CD4-positive, alpha-beta T cell (primary cell): ENCODE measurements at places on chromosomes 2 and 18.

DNA sequence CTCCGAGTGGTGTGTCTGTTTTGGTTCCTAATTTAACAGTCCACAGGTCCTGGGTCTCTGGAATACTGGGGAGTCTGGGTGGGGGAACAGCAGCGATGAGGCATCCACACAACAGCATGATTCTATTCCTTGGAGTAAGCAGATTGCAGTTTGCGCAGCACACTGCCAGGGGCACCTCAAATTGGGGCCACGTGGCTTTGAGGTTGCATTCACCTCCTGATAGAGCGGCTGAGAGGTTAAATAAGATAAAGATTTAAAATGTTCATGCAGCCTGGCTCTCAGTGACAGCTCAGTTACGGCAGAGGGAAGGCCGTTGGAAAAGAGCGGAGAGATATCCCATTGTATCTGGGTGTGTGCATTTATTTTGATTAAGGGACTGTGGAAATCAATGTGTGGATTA lies 202.3 kb downstream of the ASB1 start:
- DNase-seq, result no peak

GRCh38 chr2:241882091-241882625 lies 12.6 kb downstream of the RTP5 start:
- no peak for DNase-seq

DNA sequence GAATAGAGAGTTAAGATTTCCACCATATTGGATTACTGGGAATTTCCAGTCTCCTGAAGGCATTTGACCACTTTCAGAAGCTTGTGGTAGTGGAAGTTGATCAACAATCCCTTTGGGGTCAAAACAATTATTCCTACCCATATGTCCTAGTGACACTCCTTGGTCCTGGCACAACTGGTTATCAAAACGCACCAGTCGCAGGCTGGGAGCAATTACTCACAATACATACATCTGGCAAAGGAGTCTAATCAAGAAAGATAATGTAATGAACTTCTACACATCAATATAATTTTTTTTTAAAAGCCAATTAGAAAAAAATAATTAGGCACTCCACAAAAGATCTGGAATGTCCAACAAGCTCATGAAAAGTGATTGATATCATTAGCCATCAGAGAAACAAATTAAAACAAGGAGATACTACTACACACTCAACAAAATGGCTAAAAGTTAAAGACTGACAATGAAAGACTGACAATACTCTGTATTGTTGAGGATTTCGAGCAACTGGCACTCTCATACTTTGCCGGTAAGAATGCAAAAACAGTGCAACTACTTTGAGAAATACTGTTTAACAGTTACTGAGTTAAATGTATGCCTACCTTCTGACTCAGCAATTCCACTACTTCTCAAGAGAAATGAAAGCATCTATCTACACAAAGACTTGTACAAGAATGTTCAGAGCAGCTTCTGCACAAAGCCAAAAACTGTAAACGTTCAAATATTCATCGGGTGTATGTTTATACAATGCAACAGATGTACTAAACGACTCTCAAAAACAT lies 2.0 kb downstream of the INO80C start:
- no peak for DNase-seq

DNA sequence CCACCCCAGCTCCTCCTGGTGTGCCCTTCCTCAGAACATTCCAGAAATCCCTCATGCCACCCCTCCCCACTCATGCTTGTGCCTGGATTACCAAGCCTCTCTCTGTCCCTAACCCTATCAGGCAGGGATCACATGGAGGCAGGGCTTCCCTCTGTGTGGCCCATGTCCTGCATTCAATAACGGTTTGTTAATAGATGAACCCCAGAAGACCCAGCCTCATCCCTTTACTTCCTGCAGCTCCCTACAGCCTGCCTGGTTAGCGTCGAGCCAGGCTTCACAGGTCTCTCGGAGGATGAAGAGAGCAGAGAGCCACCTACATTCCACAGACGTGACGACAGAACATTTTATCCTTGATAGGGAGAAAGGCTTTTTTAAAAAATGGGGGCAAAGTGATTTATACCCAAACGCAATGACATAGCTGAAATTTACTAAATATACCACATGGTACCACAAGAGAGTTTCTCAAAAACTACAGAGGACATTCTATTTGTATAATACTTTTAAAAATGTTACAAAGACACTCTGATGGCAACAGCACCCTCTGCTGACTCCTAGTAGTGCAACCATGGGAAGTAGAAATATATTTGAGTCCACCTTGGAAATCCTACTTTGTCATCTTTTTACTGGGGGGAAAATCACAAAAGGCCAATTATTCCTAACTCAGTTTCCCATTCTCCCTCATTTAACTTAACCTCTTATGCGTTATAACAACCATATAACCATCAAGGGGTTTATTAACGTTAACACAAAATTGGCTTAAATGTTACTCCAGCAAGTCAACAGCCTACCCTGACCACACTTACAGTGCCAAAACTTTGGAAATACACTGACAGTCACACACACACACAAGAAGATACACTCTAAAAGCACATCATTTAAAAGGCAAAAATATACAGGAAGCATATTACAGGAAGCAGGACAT lies 30.7 kb downstream of the FBXO15 start:
- DNase-seq, result no peak

DNA sequence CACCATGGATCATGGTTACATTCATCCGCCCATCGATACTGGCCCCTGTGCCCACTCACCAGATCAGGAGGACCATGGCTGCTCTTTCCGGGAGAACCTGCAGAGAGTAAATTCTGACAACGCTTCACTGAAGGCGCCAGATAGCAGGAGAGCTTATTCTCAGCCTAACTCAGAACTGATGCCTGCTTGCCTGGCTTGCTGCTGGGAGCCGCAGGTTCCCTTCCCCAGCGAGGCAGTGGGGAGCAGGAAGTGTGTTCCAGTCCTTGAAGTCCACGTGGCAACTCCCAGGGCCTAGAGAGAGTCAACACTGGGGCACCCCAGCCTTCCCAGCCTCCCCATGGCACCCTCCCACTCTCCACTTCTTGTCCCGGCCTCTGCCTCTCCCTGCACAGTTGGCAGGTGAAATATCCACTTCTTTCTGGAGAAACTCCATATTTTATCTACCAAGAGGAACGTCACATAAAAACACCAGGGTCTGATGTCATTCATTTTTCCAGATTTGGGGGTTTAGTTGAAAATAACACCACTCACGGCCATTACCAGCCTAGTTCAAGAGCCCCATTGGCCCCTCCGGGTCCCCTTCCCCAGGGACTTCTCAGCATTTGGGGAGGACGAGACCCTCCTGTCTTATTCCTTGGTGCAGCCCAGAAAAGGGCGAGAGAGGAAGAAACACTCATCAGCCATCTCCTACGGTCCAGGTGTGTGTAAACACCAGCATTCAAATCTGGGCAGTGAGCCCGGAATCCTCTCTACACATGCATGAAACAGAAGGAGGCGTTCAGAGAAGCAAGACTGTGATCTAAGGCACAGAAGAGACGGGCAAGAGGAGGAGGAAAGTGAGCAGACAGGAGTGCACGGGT lies 3.5 kb upstream of the TUBB6 start:
- no peak for DNase-seq

DNA sequence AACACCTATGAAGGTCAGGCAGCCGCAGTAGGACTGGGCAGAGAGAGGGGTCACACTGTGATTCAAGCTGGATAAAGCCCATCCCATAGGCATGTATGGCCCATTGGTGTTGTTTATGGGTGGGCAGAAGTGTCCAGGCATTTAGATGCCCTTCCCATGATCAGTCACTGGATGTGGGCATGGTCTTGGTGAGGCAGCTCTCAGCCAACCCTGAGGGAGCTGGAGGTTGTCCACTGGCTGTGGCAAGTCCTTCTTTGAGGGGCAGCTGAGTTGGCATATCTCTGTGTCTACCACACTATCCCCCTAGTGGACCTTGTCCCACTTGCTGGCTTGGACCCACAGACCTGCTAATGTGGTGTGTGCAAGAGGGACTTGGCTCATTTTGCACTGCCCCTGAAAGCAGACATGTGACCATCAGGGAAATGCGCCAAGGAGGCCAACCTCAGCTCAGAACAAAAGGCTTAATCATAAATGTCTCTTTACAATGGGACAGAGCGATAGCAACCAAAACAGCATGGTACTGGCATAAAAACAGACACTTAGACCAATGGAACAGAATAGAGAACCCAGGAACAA lies 82.0 kb downstream of the TMEM17 start:
- no peak for DNase-seq

DNA sequence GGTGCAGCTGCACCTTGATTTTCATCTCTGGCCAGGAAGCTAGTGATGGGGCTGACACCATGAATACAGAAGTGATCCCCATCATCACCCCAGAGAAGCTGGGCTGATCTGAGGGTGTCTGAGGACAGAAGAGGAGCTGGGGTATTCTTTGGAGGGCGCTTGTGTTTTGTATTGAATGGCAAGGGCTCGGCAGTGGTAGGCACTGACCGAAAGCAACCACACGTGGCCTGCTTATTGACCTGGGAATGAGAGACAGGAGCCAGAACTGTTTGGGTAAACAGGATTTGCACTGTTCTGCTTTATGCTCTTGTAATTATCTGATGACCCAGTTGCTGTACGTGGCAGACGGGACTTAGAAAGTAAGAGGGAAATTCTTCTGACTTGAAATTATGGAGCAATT lies 62.6 kb upstream of the RPL31 start:
- DNase-seq, result no peak

- no peak for DNase-seq
These were observed 14.4 kb downstream of the MGAT5 start for GRCh38 chr2:134268265-134268664.

- no peak for DNase-seq
These were observed 111.4 kb downstream of the METTL4 start for GRCh38 chr18:2459886-2460285.

DNA sequence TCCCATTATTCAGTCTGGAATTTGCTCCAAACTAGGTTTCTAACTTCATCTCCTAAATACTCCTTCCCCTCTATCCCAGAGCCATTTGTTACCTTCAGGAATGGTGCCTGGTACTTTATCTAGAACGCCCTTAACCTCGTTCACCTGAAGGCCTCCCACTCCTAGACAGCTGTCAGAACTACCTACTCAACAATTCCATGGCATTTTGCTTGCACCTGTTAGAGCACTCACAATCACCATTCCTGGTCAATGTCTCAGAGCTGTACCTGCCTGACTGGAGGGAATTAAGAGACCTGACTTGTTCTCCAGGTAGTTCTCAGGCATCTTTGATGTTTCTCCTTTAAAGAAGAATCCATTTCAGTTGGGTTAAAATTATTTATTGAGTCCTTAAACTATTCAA lies 88.9 kb downstream of the GAREM1 start:
- no peak for DNase-seq
